ENCODE measurements at places on chromosomes 3 and 15. TPM values are rescaled to one million over a fixed set of nuclear protein-coding genes. Genes with fewer than 3 reads are reported as not detected.

- DNase-seq = no peak
Observed at GRCh38 chr3:194134231-194134756, 1.7 kb upstream of the HES1 start.

DNA sequence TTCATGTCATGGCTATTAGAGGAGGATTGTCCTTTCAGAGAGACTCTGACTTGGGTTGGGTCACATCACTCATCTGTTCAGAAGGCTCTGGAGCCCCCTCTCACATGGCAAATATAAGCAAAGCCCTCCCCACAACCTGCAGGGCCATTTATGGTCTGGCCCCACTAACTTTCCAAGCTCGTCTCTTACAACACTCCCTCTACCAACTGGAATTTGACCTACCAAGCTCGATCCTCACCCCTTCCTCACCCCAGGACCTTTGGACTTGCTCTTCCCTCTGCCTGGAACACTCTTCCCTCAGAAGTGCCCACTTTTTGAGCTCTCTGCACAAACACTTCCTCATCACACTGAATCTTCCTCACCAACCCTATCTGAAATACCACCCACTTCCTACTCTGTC, 14.2 kb upstream of the PXYLP1 start:
- DNase-seq = no peak

GRCh38 chr3:44451441-44451840, 26.0 kb downstream of the ZNF445 start:
- no peak for DNase-seq

The MAPK6 gene
- total RNA-seq = 56.4 TPM

The ANAPC13 gene
- total RNA-seq = 50.1 TPM

DNA sequence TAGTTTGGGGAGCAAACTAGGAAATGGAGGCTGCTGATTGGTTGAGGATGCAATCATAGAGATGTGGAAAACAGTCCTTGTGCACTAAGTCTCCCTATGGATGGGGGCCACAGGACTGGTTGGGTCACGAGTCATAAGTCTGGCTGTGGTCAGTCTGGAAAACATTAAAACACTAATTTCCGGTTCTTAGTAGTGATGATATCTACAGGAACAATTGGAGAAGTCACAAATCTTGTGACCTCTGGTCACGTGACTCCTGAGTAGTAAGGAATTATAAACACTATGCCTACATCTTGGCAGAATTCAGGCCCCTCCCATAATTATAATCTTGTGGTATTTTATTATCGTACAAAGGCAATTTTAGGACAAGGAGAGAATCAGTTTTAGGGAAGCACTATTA, 317.3 kb upstream of the ARPP21 start:
- peak; percentile 90 for DNase-seq

DNA sequence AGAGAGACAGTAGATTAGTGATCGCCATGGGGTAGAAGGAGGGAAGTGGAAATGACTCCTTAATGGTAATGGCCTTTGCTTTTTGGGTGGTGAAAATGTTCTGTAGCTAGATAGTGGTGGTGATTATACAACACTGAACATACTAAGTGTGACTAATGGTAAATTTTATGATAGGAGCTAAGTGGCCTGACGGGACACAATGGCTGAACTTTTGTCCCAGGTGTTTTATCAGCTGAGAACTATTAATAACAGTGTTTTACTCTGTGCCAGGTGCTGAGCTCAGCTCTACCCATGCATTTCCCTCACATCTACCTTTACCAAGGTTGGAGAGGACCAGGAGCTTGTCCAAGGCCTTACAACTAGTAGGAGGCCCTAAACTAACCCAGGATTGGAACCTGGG, 66.8 kb downstream of the TRIM71 start:
- DNase-seq = no peak

DNA sequence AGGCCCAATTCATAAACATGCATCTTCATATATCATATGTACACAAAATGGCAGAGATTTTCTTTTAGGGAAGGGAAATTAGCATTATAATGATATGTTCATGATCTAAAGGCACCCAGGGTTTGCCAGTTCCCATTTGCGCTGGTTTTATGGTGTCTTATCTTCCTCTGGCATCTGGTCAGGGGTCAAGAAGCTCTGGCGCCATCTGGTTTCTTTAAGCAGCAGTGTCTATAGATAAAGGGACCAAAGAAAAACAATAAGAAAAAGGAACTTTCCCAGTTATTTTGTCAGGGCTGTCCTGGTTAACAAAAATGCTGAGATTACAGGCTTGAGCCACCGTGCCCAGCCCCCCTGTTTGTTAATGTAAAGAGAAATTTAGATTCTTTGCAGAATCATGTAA, 3.3 kb upstream of the DCP1A start:
- DNase-seq = no peak

GRCh38 chr15:25437777-25438600, 835 bp downstream of the UBE3A start:
- DNase-seq = no peak

DNA sequence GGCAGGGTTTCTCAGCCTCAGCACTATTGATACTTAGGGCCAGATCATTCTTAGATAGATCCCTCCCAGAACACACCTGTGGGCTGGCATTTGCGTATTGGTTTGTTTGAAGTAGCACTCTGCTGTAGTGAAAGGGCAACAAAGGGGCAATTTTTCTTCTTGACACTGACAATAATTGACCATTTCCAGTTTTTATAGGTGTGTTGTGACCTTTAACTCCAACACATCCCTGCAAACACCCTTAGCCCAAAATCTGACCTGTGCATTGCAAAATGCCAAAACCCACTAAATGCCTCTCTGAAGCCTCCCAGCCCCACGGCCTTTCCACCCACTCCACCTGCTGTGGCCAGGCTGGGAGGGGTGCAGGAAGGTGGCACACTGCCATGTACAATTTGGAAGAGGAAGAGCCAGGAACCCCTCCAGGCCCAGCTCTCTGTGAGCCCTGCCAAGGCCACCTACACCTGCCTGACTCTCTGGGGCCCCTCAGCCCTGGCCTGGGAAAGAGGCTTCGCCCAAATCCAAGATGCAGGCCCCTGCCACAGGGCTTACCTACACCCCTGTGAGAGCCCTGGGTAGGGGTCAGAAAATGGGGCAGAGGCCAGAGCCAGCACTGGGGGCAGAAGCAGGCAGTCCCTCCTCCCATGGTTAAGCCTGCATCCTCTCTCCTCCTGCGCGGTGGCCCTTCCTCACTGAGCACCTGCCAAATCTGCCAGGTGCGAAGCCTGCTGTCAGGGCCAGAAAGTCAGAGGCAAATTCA, 9.6 kb upstream of the CYP11A1 start:
- DNase-seq = no peak

DNA sequence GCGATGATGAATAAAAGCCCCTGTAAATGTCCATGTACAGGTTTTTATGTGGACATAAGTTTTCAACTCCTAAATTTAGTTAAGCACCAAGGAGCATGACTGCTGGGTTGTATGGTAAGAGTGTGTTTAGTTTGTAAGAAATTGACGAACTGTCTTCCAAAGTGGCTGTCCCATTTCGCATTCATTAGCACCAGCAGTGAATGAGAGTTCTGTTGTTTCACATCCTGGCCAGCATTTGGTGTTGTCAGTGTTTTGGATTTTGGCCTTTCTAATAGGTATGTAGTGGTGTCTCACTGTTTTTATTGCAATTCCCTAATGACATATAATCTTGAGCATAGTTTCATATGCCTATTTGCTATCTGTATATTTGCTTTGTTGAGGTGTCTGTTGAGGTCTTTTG, 3.7 kb downstream of the ZNF621 start:
- DNase-seq = no peak
